ENCODE measurements at places on chromosomes 3 and 15.

DNA sequence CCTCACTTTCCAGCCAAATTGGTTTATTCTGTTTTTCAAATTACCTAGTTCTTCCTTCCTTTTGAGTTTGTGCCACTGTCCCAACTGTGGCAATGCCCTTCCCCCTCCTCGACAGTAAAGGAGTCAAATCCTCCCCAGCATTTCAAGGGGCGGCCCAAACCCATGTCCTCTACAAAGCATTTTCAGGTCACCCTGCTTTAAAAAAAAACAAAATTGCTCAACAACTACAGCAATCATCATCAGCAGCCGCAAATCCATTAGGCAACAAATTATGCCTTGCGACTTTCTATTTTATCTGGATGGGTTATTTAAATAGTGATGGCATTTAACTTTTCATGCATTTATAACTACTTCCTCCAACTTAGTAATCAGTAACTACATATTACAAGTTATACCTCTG, 32.7 kb downstream of the PLD1 start:
- no peak for DNase-seq

GRCh38 chr3:100411091-100411982, 10.0 kb downstream of the LNP1 start:
- no peak for DNase-seq

DNA sequence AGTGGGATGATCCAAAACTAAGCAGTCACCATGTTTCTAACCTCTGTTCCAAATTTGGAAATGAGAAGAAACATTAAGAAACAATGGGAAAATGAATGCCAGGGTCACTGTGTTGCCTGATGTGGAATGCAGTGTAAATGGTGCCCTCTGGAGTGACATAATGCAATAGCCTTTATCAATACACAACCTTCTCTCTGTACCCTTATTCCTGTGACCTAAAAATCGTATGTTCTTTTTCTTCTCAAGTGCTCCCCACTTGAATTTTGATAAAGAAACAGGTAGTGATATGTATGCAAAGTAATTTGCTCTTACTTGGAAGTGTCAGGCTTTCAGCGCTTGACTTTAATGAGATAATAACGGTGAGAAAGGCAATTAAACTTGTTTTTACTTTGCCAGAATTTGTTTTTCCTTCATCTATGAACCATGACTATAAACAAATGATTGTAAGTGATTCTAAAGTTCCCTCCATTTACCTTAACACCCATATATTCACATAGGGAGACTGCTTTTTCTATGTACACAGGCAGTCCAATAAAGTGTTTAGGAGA, 145.8 kb upstream of the THRB start:
- DNase-seq, result no peak

GRCh38 chr3:166100730-166101129, 263.5 kb upstream of the BCHE start:
- no peak for DNase-seq

DNA sequence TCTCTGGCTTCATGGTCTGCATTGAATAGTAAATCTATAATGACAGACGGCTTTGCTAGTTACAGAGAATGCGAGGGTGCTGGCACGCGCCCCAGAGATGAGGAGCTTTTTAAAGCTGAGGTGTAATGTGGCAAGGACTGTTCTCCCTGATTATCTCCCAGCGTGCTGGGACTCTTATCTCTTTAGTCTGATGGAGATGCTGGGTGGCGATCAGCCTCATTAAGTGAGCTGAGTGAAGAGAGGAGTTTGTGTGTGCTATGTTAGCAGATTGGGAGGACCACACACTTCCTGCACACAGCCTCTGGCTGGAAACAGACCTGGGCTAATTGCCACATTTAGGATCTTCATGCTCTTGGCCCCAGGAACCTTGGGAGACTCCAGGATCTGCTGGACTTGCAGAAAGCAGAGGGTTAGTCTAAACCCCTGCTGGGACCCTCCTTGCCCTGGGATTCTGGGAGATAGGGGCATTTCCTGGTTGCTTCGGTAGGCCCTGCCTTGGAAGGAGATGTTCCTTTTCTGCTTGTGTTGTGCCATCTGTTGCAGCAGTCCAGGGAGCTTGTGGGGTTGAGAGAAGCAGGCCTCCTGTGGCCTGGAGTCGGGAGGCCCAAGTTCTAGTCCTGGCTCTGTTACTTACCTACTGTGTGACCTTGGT, 15.0 kb downstream of the PDIA5 start:
- no peak for DNase-seq

DNA sequence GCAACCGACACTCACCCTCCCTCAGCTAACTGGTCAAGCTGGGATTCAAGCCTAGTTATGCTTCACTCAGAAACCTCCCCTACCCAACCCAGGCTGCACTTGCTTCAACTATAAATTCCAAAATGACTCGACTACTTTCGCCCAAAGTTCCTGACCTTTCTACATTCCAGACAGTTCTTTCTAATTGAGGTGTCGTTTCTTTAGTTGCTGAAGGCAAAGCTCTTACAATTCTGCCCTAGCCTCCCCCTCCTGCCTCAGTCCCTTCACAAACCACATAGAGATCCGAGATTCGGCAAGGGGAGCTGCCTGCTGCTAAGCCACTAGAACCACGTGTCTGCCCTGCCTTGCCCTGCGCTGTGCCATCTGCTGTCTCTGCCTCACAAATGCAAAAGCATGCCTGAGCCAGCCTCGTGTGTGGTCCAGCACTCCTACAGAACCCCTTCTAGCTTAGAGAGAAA, 74.7 kb upstream of the SH3GL3 start:
- DNase-seq, result no peak

Measured in stimulated activated CD4-positive, alpha-beta T cell treated with anti-CD3 and anti-CD28 coated beads, Interleukin-1b, Interleukin-23, amount 100 ng/mL, for 24 hours (primary cell).